ENCODE measurements at places on chromosomes 13 and 19.

GRCh38 chr19:5035105-5035761 lies 66.3 kb downstream of the KDM4B start:
- DNase-seq, result no peak

DNA sequence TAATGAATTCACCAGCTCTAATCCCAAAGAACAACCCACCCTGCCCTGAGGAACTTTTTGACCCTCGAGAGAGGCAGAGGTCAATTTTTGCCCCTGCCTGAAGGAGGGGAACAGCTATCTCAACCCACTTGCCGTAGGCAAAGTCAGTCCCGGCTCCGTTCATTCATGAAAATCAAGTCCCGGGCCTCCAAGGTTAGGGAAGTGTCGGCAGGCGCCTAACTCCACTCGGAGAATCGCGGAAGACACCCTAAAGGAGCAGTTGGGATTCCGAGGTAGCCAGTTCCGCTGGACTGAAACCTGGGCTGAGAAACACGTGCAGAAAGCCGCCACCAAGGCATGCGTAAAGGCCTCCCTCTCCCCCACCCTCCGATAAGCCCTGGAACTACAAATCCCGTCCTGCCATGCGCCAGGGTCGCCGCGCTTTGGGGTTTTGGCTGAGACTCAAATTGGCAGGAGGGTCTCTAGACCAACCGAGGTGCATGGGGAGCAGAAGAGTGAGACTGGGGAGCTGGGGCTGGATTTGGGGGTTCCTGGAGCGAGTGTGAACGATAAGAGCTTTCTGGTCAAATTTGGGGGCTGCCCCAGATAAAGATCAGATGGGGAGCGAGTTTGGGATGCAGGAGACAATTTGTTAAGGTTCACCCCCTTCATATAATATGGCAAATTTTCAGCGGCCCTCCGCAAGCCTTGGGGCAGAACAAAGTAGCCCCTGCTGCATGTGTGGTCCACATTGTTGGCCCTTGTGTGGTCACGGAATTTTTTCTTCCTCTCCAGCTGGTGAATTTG lies at the start of gene TNPO2:
Gene TNPO2, minus strand, starts transcription at position 292 of the 786 bp plus-strand sequence. CDS start 2,955 bp downstream, outside the sequence.
- no peak for DNase-seq

DNA sequence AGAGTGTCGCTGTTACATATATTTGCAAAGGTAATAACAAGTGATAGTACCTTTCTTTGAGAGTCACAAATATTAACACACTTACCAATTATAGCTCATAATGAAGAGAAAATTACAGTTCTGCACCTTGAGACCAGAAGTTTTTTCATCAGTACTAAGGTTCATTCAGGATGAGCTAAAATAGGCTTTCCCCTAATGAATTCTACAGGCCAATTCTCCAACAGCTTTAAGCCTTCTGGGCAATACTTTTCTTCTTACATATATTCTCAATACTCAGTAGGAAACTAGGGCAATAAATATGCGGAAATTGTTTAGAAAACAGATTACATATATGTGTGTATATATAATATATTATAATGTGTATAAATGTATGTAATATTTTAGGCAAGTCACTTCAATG lies 2672.8 kb upstream of the PCDH20 start:
- DNase-seq, result no peak

DNA sequence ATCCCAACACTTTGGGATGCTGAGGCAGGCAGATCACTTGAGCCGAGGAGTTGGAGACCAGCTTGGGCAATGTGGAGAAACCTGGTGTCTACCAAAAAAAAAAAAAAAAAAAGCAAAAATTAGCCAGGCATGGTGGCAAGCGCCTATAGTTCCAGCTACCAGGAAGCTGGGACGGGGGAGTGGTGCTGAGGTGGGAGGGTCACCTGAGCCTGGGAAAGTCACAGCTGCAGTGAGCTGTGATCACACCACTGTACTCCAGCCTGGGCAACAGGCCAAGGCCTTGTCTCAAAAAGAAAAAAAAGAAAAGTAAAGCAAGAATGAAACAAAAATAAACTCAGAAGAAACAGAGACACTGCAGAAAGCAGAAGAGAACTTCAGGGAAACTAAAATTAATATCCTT lies 31.6 kb downstream of the MTRF1 start:
- DNase-seq, result no peak

DNA sequence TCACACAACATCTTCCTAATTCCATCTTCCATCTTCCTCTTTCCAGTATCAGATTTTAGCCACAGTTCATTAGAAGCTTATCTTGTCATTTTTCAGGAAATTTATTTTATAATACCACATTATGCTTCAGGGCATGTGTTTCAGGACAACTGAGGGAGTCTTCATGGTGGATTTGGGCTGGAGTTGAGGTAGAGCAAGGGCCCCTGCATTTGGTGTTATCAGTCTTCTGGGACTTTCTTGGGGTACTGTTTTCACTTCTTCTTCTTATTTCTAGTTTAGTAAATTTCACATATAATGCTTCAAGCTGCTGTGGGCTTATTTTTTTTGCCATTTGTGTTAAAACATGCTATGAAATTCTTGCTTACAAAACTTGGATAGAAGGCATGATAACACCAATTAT lies 188.7 kb downstream of the LHFPL6 start:
- DNase-seq, result no peak

- no peak for DNase-seq
Observed at GRCh38 chr13:99320693-99321481, 13.7 kb upstream of the GPR183 start.

DNA sequence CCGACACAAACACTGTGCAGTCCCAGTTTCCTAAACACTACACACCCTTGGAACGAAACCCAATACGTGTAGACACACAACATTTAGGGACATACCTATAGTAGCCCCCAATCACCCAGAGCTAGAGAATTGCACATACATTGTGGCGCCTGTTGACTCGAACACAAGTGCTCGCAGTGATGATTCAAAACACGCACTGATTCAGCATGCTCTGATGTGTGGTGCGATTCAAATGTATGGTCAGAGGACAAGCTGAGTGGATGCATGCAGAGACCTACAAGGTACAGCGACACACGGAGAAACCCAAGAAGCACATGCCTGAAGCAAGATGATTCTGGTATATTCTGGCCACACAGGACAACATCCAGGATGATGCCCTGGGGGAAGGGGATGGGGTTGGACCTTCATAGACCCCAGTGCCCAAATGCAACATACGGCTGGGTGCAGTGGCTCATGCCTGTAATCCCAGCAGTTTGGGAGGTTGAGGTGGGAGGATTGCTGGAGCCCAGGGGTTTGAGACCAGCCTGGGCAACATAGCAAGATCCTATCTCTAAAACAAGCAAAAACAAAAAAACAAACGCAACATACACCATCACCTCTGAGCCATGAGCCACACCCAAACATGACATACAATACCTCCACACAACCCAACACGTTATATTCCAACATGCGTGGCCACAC lies 997 bp upstream of the KCNN4 start:
- no peak for DNase-seq

DNA sequence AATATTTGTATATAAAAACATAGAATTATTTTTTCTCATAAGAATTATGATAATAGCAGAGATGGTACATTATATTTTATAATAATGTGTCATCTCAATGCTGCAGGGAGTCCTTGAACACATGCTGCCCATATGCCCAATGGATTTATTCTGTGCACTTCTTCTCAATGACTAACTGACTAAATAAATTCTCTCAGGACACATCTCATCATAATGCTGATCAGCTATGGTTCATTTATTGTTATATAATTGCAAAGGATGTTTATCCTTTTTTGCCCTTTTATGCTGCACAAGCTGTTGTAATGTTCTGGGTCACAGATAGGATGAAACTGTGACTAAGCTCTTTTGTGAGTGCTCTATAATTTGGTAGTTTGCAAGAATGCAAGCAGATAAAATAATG lies 1273.3 kb upstream of the ATXN8OS start:
- DNase-seq, result no peak

- no peak for DNase-seq
Observed at GRCh38 chr19:55690109-55690768, 15.2 kb downstream of the EPN1 start.

DNA sequence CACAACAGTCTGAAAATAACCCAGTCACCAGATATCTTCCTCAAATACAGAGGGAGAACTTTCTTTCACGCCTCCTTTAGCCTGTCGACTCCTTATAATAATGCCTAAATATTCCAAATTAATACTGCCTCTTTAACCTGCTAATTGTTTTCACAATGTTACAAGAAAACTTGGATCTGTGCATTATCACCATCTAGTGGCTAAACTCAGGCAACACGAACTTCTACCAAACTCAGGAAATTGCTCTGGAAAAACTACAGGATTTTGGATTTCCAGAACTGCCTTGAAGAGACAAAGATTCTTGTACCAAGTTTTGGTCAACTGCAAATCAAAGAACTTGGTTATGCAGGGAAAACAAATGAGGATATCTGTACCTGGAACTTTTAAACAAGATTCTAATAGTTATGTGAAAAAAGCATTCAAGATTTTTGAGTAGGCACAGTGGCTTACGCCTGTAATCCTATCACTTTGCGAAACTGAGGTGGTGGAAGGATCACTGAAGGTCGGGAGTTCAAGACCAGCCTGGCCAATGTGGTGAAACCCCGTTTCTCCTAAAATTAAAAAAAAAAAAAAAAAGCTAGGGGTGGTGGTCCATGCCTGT lies 10.8 kb downstream of the CLN5 start:
- no peak for DNase-seq

DNA sequence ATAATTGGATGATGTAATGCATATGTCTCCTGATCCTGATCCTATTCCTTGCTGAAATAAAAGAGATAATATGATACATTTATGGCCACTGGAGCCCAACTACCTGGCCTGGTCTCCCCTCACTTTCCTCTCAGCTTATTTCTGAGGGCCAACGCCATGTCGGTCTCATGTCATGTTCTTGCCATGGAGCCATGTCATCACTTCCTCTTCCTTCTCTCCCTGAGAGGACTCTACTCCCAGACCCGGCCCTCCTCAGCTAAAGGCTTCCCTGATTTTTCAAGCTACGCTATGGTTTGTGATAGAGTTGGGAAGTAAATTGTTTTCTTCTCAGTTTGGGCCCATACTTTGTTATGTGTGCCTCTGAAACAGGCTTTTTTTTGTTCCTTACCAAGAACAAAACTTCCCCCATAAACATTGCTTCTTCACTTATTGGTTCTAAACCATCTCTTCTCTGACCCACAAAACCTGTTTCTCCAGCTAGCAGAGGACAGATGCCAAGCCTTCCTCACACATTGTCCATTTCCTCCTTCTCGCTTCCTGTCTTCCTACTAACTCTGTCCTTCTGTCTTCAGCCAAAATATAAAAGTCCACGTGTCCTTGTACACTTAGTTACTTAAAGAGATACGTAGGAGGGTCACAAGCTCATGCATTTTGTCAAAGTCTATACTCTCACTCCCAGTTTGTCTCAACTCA lies 319.9 kb upstream of the DACH1 start:
- DNase-seq, result no peak

GRCh38 chr13:112643759-112644459 lies 45.9 kb upstream of the ATP11A start:
- no peak for DNase-seq

GRCh38 chr13:99123101-99124045 lies 77.3 kb upstream of the UBAC2 start:
- DNase-seq, result no peak

DNA sequence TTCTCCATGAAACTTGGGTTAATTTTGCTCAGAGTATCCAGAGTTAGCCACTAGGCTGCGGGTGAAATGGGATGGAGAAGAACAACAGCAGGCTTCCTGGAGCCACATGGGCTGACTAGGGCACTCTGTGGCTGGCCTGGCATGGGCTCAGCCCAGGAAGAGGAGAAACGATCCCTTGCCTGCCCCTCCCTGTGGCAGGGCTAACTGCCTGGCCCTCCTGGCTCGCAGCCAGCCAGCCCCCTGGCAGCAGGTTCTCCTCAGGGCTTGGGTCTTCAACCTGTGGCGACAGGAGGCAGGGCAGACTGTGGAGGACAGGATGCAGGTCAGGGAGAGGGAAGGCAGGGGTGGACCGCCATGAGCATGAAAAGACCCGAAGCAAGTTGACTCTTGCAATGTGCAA lies 78.7 kb upstream of the GPR183 start:
- DNase-seq, result no peak
